ENCODE measurements at places on chromosomes 12 and 14. TPM values are rescaled to one million over a fixed set of nuclear protein-coding genes. Genes with fewer than 3 reads are reported as not detected.
A peak's percentile ranks its signal among the peaks of the same experiment; 100 is the strongest.

DNA sequence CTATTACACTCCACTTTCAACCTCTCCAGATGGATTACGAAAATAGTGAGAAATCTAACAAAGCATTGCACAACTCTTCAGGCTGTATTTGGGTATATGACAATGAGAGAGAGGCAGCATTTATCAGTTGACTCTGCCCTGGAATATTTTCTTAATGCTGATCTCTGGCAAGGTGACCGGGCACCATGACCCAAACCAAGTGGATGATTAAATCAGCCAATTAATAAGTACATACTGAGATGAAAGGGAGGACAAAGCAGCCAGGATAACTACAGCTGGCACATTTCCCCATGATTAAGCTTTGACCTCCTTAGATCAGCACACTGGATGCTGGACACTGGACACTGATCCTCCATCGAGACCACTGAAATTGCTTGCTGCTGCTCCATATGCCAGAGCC, 218.2 kb downstream of the ASCL1 start:
- no peak for DNase-seq

- DNase-seq: no peak
These were observed at the start of gene OR4L1 for GRCh38 chr14:20059745-20060144. Gene OR4L1, plus strand, starts transcription at chr14:20060045. Its CDS starts 0 bp downstream, at chr14:20060045.

- DNase-seq: peak; percentile 12
These were observed 6.8 kb upstream of the HNF1A start for GRCh38 chr12:120971299-120972180.

GRCh38 chr12:84135586-84136279, 776.9 kb downstream of the SLC6A15 start:
- DNase-seq: no peak

GRCh38 chr14:94540031-94540794, 21.0 kb upstream of the SERPINA4 start:
- no peak for DNase-seq

DNA sequence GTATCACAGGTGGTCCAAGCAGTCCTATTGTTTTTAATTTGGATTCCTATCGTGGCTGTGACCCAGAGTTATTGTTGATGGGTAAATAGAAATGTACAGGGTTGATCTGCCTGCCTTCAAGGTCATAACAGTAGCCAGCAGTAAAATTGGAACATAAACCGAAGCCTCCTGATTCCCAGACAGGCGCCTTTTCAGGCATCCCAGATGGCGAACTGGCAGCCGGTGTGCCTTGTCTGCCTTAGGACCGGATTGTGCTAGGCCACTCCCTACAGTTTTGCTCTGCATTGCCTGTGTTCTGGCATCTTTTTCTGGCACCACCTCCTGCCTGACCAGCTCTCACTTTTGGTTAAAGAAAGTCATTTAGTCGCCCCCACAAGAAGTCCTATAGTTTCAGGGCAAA, 22.2 kb downstream of the TMEM117 start:
- DNase-seq: no peak

- no peak for DNase-seq
These were observed 59.3 kb upstream of the CCDC91 start for GRCh38 chr12:28130625-28131598.

DNA sequence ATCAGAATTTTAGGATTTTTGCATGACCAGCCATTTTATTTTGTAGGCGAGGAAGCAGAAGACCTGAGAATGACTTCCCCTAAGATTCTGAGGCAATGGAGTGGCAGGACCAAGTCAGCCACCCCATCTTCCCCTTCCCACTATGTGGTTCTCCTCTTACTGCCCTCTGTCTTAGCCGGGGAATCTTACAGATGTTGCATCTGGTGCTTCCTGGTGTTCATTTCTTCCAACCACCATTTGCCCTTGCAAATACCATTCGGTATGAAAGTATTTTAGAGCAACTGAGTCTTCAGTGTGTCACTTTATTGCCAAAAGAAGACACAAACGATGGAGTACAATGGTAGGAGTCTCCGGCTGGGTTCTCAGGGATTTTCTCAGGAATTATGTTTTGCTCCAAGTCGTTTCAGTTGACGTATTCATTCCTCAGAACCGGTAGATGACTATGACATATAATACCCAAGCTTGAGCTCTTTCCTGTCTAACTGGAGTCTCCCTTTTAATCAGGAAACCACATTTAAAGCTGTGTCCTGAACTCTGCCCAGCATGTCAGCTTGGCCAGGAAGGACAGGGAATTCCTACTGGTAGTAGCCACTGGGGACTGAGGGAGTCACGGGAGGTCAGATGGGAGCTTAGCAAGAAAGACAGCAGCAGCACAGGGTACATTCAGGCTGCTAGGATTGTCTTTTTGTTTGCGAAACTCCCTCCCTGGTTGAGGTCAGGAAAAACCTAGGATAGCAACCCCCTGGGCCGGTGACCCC, 87.0 kb downstream of the SAMD4A start:
- no peak for DNase-seq

DNA sequence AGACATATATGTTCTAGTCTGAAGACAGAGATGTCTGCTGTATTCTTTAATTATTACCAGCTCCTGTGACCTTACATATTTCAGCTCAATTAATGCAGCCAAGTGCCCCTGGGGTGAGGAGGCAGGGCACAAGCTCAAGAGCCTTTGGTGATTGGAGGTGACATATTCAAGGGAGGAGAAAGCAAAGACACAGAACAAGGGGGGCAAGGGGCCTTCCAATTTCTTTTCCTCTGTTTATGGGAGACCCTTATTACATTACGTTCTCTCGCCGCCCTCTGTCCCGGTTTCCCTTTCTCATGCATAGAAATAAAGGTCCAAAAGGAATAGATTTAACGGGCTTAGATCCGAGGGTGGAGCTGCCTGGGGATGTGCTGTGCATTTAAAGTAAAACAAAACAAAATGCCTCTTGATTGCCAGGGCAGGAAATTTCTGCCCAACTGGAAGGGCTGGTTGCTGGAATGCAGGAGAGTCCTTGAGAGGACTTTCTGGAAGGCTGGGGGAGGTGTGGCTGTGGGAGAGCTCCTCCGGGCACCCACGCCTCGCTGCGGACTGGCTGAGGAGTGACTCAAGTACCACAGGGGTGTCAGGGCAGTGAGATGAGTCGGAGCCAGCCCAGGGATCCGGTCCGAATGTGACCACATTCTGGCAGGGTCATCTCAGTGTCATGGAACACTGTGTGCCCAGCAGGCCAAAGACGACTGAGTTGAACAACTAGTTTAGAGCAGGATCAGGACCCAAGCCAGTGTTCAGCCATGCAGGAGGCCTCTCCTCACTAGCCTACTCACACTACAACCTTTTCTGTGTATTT, 32.1 kb upstream of the GSG1 start:
- DNase-seq: no peak

DNA sequence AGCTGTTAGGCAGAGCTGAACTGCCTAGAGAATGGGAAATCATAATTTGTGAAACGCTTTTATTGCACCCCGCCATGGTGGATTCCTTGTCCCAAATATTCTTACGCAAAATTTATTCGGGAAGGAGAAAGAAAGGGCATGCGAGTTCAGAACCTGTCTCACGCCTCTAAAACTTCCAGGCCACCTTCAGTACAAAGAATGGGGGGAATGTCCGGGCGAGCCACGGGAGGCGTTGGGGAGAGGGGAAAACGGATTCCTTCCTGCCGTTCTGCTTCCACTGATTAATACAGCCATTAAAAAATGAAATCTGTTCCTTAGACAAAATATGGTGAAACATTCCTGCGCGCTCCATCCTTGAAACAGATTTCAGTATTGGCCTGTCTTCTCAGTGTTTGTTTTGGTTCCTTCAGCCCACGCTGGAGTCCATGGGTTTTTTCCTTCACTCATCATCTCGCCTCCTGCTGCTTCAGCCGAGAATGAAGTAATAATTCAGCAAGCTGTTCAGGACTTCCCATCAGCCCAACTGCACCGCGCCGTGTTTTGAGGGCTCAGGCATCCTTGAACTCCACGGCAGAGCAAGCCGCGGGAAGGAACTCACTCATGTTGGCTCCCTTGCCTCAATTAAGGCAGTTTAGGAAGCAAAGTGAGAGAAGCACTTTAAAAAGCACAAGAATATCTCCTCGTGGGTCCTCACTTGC, 47.7 kb upstream of the CDKN3 start:
- DNase-seq: no peak

DNA sequence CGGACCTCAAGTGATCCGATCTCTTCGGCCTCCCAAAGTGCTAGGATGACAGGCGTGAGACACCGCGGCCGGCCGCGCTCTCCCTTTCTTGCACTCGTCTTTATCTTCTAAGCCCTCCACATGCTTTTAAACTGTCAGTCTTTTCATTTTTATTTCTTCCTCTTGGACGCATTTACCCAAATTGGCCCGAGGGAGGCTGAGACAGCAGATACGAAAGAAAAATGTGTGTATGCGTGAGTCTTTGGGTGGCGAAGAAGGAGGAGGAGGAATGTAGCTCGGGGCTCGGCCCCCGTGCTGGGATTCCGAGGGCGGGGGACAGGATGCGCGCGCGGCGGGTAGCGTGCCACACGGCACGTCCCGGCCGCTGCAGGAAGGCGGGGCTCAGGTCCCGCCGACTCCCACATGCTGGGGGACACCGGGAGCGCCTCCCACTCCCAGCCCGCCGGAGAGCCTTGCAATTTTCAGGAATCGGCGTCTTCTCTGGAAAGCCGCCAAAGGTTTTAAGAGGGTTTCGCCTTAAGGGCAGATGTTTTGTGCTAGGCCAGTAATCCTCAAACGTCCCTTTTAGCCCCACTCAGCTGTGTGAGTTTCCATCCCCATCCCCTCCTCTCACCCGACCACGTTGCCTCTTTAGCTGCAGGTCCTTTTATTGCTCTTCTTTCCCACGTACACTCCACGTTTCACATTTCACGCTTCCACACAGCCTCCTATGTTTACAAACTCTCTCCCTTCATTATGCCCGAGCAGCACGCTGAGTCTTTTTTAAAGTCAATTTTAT, 34.7 kb upstream of the SLC2A3 start:
- DNase-seq: peak; percentile 71

- no peak for DNase-seq
These were observed 24.6 kb downstream of the NPC2 start for GRCh38 chr14:74468513-74468912.

DNA sequence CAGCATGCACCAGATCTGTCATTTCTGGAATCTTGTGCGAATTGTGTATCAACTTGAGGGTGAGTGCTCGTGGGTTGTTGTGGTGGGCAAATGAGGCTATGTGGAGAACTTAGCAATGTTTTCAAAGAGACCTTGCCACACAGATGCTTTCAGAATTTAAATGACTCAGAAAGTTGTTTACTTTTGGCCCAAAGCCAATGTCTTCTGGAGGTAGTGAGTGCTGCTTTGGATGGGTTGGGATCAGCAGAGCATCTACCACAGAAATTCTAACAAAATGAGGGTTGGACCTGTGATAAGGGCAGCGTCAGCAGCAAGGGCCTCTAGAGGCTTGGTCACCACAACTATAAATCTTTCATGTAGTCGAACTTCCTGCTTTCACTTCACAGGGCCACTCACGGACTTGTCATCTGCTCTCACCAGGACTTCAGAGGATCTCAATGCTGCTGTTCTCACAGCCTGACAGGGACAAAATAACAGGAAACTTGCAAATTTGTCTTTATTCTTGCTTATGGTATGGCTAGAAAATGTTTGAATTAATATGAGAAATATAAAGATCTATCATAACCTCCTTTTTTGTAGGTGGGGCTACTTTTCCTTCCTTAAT, 111.4 kb downstream of the DACT1 start:
- no peak for DNase-seq

- no peak for DNase-seq
These were observed 5.3 kb downstream of the SLC5A8 start for GRCh38 chr12:101204602-101205304.

- DNase-seq: peak; percentile 45
These were observed 64.8 kb downstream of the WSCD2 start for GRCh38 chr12:108193917-108194316.

DNA sequence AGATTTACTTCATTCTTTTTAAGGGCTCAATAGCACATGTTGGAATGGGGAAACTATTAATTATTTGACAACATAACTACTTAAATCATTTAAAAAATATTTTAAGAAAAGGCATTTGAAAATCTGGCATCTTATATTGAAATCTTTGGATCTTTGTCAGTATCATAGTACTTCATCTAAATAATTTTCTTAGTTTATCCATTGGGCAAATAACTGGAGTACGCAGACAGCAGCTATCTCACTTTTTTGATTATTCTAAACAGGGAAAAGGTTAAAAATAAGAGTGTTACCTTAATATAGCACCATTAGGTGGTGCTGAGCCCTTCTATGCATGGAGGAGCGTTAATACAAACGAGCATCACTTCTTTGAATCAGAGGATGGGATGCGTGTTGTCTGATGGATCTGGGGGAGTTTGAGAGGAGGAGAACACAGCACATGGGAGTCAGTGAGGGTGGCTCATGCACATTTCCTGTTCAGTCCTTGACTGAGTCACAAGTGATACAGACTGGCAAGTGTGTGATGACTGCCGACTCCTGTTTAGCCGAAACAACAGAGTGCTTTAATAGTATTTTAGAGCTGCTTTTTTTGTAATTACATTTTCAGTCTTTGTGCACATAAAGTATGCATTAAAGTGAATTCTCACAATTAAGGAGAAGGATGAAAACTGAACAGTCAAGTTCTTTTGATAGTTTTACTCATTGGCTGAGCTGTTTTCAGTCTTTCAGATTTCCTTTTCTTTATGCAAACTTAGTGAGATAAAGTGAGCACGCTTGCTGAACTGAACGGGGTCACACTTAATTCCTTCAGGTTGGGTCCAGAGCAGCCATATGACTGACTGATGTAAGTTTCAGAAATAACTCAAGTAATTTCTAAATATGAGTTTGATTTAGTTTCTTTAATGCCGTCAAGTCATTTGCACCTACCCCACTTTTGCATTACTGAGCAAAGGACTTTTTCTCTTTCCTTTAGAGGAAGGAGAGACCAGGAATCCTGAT, 92.7 kb downstream of the DIP2B start:
- no peak for DNase-seq

GRCh38 chr12:59595565-59595882, 305 bp upstream of the SLC16A7 start:
- DNase-seq: no peak

DNA sequence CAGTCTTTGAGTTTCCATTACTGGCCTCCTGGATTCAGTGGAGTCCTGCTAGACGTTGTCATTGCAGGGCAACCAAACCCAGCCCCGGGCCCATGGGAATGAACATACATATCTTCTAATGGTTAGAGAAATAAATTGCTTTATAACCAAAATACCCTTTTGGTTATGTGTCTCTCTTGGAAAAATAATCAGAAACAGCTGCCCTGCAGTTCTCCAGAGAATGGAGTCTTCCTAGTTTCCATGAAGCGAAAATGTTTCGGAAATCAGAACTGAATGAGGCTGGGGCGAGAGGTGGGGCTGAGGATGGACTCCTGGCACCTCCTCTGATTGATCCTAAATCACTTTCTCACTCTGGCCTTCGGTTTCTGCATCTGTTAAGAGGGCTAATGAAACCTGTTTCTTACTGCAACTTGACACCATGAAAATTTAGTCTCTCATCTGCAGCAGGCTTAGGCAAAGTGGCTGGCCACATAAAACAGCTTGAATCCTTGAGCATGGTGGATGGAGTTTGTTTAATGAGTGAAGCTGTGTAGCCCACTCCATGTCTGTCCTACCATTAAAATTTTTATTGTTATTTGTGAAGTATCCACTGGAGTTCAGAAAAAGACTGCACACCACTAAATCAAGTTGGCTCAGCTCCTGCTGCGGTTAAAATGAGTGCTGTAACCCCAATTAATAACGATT, 198.9 kb downstream of the CACNA1C start:
- no peak for DNase-seq

FKBP4 gene
- 102 TPM for total RNA-seq

RPGRIP1 gene
- total RNA-seq: not detected

AKAP6 gene
- total RNA-seq: 9.7 TPM

DTX3 gene
- total RNA-seq: 75.6 TPM
